Fibroblast of skin of scalp (primary cell): ENCODE measurements at places on chromosomes 1 and 21.

DNA sequence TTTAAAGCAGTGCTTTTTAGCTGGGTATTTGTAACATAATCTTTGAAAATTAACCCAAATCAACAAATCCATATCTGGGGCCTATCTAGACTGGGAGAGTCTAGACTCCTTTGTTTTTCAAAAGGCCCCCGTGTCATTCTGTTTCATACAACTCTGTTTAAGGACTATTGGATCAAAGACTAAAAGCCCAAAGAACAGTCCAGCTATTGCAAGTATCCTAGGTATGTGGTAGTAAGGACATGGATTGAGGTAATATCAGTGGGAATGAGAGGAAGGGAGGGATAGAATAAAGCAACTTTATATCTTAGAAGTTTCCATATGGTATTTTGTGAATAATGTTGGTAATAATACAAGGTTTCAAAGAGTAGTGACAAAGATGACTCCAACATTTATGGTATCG lies 18.2 kb downstream of the KIF1B start:
- peak; percentile 8 for DNase-seq

- no peak for DNase-seq
These were observed 46.1 kb upstream of the SLC30A1 start for GRCh38 chr1:211625040-211625439.

DNA sequence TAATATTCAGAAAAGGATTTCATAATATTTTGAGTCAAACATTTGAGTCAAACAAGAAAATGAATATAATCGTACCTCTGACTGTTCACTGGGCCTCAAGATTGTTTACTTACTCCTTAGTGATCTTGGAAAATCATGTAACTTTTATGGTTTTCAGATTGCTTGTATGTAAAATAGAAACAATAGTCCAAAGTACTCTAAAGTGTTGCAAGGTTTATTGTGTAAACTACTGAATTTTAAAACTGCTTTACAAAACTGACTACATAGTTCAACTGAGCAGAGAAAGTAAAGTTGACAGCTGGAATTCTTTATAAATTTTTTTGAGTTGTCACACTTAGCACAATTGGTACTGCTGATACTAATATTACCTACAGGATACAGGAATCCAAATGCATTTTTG lies 931.0 kb downstream of the NCAM2 start:
- no peak for DNase-seq

GRCh38 chr1:116418091-116418830 lies 45.2 kb downstream of the ATP1A1 start:
- DNase-seq: peak; percentile 87

DNA sequence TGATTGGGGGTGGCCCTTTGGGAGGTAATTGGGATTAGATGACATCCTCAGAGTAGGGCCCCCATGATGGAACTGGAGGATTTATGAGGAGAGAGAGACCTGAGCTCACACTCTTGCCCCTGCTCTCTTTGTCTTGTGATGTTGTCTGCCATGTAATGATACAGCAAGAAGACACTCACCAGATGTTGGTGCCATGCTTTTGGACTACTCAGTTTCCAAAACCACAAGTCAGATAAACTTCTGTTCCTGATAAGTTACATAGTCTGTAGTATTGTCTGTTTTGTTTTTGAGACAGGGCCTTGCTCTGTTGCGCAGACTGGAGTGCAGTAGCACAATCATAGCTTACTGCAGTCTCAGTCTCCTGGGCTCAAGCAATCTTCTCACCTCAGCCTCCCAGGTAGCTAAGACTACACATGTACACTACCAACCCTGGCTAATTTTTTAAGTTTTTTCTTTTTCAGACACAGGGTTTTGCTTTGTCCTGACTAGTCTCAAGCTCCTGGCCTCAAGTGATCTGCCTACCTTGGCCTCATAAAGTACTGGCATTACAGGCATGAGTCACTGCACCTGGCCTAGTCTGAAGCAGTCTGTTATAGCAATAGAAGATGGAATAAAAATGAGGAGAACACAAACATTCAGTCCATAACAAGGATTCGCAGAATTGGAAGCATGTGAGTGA lies 115.0 kb upstream of the GALNT2 start:
- no peak for DNase-seq

DNA sequence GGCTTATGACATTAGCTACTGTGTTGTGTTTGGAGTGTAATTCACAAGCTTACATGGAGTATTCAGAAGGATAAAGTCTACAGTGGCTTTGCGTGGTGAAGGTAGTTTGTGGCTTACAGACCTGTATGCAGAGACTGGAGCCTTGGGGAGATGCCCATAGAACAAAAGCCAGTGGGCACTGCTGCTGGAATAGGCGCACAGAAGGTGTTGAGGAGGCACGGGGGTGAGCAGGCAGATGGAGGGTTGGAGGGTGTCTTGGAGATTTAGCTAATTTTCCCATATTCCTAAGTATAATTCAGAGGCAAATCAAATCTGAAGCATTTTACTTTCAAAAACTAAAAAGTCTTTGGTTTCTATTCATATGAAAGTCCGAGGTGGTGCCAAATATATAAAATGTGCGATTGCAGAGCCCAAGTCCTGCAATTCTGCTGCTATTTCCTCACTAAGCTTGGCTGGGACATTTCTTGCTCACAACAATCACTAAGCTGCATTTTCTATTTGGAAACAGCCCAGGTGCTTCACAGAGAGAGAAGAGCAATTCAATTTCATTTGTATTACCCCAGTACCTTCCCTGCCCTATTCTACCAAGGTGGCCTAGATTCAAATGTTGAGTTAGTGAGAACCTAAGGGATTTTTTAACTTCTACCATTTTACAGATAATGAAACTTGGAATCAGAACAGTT lies 48.5 kb downstream of the FH start:
- DNase-seq: no peak

GRCh38 chr21:33069994-33070743 lies at the start of gene OLIG1:
Gene OLIG1 (plus strand): TSS chr21:33070141. CDS start chr21:33070247, 106 bp downstream.
- peak; percentile 10 for DNase-seq

- DNase-seq: peak; percentile 9
These were observed 272.0 kb downstream of the HHIPL2 start for GRCh38 chr1:222275729-222276465.

DNA sequence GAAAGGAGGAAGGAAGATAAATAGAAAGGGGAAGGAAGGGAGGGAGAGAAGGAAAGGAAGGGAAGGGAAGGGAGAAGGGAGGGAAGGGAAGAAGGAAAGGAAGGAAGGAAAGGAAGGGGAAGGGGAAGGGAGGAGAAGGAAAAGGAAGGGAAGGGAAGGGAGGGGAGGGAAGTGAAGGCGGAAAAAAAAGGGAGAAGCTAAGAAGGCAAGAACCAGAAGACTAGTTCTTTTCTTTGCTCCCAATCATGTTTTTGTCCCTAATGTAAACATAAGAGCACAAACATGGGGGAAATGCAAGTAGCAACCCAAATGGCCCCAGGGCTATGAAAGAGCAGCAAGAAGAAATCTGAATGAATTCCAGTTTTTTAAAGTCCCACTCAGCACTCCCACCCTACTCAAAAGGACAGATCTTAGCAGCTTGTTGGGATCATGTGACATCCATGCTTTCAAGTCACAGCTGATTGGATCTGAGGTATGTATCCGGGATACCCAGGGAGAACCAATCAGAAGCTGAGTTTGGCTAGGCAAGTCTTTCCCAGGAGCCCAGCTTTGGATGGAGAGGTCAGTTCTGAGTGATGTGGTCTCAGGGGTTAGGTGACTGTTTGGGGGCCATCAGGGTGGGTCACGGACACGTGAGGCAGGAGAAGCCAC lies 24.2 kb upstream of the FHAD1 start:
- DNase-seq: no peak

DNA sequence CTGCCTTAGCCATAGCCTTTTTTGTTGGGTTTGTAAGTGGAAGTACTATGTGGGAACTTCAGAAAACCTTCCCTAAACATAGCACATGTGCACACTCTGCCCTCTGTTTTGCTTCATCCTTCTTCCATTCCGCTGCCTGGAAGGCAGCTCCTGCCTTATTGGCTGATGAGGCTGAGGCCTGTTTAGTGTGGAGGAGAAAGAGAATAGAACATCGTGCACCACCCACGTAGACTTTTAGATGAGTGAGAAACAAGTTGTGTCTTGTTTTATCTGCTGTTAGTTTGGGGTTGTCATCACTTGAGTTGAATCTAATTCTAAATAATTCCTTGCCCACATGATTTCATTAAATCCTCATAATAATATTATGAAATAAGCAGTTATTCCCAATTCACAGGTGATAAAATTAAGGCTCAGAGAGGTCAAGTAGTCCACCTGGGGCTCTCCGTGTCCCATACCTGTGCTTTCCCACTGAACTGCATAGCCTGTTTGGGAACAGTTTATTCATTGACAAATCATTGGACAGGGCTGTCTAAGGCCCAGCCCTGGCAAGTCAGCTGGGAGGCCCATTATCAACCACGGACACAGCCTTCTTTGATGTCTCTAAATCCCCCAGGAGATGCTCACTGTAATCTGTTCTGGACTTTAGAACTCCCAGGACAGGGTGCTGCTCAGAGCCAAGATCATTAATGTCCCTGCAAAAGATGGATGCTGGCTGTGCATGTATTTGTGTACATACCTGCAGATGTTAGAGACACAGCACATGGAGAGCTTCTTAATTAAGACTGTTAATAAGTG lies 93.0 kb downstream of the ABCA4 start:
- DNase-seq: no peak

DNA sequence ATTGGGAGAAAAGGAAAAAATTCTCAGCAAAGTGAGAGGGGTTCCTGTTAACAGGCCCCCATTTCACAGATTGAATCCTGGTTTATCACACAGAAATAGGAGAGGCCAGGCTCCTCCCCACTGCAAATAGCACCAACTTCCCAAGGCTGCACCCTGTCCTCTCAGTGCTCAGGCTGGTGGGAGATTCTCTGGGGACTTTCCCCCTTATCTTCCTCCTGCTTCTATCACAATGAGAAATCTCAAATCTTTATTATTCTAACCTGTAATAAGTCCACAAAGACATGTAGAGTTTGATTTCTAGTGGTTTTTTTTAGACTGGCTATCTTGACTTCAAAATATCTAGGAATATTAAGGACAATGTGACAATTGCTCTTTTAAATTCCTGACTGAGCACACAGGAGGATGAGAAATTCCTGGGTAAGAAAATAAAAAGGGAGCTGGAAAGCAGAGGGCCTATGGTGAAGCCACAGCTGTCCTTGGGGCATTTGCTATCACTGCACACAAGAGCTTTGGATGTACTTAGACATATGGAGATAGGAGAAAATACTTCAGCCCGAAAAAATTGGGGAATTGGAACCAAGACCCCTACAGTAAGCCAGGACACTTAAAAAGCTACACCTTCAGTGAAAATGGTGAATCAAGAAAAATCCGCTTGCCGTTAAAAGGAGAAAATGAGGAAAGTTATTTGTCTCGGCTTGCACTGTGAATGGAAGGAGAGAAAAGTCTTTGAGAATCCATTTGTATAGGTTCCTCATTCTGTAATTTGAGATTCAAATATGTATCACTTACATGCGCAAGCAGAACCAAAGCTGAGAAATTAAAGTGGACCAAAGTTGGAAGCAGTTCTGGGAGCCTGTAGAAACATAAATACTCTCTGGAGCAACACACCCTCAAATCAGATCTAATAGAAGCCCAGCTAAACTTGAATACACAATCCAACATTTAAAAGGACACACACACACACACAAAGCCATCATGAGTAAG lies 65.9 kb upstream of the C1orf105 start:
- no peak for DNase-seq
